Forelimb muscle (tissue), 1 donor: ENCODE measurements at places on chromosomes 16 and 17.

- DNase-seq = no peak
These were observed 16.1 kb upstream of the KCNJ12 start for GRCh38 chr17:21360048-21360447.

DNA sequence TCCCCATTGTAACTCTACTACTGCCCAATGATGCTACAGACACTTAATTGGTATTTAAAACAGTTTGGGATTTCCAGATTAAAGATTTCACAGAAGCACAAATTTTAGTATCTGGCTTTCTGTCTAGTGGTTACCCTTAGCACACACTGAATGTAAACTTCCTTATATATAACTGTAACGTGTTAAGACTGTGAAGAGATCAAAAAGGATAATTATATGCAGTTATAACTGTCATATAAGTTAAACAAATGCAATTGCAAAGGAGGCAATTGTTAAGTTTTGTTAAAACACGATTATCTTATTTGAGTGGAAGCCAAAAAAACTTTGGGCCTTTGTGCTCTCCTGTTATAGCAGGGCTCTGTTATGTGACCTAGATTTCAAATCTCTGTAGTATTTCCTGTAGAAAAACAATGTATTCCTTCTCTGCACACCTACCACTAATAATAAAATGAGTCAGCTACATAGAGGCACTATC is 147.9 kb downstream of the STXBP4 start:
- DNase-seq = no peak

DNA sequence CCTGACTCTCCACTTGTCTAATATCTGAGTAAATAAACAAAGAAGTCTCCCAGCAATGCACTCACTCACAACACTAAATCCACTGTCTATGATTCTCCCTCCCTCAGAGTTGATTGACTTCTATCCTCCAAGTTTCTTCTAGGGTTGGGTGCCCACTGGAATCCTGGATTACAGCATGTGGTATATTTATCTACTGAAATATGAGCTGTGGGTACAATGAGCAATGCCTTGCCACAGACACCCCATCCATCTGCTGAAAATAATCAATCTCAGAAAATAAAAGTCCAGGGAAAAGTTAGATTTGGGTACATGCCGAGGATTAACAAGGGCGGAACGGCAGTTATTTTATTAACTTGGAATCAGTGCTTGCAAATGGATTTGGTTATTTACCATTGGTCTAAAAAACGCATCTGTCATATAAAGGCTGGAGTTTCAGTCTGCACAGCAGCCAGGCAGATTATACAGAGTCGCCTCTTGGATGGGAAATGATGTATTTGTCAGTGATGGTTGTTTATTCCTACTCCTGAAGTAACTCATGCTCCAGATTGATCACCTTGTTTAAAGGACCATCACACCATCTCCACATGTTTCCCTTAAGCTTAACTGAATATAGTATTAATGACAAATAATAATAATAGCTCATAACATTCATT is 193.9 kb upstream of the SOX9 start:
- DNase-seq = no peak

- DNase-seq = no peak
These were observed 889 bp upstream of the ZNF423 start for GRCh38 chr16:49856672-49857330.

DNA sequence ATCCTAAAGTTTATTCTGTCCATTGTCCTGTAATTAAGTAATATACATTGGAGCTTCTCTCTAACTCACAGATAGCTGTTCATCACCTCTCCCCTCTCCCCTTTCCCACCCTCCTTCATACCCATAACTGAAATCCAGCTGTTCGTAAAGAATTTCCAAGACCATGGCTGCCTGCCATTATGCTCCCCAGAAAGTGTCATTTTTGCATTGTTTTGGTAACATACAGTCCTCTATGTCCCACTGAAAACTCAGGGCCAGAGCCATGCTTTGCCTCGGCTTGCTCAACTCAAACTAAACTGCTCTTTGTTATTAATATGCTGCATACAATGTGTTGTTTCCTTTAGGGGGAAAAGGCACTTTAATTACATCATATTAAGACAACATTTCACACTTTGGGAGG is 132.0 kb downstream of the MRTFB start:
- DNase-seq = no peak

- DNase-seq = no peak
These were observed 73.6 kb upstream of the HAS3 start for GRCh38 chr16:69031877-69032301.
